Left colon (tissue), 2 donors: ENCODE measurements at places on chromosomes 12 and 14. TPM values are rescaled to one million over a fixed set of nuclear protein-coding genes. Genes with fewer than 3 reads are reported as not detected.

CD63 gene
- total RNA-seq, result 1,252 TPM

TMEM233 gene
- 0.08 TPM for total RNA-seq

- DNase-seq, result no peak
These were observed 3.7 kb downstream of the ABHD12B start for GRCh38 chr14:50875359-50876070.

DNA sequence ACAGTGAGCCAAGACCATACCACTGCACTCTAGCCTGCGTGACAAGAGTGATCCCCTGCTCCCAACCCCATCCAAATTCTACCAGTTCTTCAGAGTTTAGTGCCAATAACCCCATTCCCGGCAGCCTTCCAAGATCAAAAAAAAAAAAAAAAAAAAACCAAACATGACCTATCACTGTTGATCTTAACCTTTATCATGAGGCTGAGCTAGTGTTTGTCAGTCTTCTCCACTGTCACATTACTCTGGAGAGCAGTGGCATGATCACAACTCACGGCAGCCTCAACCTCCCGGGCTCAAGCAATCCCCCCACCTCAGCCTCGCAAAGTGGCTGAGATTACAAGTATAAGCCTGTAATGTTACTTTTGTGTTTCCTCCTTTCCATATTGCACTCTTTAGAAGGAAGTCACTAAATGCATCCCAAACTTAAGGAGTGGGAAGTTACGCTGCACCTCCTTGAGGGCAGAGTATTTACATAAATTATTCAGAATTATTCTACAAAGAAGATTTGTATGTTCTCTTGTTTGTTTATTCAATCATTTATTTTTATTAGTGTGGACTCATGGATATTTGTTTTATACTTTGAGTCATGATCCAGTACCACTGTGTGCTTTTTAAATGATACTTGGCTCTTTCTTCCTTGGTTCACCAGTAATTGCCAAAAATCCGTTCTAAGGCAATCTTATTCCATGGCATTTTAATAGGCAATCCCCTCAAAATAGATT lies 31.5 kb upstream of the FAM222A start:
- DNase-seq, result no peak

DNA sequence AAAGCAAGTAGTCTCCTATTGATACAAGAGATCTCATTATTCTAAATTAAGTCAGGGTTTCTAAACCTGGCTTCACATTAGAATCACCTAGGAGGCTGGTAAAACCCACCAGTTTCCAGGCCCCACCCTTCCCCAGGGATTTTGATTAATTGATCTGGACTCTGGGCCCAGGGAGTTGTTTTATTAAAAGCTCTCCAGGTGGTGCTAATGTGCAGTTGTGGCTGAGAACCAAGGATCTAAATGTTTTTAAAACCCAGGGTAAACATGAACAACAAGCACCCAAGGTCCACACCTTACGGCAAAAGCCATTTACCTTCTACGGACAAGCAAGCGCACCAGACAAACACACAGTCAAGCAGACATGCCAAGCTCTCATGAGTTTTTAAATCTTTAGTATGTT lies 73.9 kb downstream of the SLC2A13 start:
- DNase-seq, result no peak

DNA sequence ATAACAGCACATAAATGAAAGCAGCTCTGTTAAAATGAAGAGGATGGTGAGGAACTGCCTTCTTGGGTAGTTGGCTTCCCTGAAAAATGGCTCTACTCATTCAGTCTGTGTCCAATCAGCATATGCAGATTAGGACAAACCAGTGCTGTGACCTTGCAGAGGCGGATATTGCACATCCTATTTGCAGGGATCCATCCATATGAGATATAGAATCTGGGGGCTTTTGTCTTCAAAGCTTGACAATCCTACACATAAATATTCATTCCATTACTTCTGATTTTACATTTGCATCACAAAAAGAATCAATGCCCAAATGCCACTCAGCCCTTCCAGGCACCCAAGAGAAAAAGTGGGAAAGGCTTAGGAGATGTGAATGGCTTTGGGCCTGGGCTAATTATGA lies 383.7 kb downstream of the EMP1 start:
- DNase-seq, result no peak

FGF23 gene
- not detected for total RNA-seq

- DNase-seq, result no peak
These were observed 16.4 kb upstream of the CACNA2D4 start for GRCh38 chr12:1934831-1935230.

DNA sequence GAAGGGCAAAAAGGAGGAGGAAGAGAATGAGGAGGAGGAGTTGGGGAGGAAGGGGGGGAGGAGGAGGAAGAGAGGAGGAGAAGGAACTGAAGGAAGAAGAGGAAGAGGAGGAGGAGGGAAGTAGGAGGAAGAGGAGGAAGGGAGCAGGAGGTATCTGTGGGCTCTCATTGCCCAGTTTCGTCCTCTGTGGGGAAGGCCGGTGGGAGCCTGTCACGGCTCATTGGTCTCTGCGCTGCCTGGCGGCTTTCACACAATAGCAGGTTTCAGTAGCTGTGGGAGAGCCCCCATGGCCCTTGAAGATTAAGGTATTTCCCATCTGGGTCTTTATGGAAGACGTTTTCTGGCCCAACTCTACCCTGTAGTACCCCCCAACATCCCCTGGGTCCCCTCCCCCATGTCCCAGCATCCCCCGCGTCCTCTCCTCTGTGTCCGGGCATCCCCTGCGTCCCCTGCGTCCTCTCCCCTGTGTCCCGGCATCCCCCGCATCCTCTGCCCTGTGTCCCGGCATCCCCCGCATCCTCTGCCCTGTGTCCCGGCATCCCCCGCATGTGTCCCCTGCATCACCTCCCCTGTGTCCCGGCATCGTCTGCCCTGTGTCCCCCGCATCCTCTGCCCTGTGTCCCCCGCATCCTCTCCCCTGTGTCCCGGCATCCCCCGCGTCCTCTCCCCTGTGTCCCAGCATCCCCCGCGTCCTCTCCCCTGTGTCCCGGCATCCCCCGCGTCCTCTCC lies 278.2 kb upstream of the SFSWAP start:
- no peak for DNase-seq

DNA sequence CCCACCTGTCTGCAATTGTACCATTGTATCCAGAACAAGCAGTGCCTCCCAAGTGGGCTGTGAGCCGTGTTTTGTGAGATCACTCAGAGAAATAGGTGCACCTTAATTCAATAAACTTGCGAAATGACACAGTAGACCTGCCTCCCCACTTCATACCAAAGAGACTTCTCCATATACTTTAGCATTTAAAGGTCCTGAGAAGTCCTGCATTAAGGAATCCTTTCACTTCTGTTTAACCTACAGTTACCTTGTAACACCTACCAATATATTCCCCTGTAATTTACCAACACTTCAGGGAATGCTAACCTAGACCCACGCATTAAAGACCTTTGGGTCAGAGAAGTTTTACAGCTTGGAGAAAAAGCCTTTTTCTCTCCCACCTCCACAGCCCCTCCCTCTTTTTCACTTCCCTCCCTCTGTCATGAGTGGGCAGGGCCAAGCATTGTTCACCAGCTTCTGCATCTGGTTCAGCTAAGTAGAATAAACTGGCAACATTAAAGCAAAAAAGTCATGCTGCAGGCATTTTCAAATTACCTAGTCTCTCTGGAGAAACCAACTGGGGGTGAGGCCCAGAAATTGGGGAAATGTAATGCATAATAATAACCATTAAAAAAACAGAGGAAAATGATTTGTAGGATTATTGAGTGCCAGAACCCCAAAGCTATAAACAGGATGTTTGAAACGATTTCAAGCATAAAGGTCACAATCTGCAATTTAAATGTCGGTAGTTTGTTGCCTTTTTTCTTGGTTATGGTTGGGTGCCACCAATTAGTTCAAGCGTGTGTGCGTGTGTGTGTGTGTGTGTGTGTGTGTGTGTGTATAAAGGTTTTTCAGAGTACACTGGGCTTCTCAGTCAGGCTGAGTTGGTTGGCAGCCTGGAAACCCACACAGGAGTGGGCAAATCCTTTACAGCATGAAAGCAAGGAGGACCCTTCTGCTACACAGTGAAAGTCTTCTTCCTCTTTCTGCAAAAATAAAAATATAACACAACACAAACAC lies 13.7 kb upstream of the WSCD2 start:
- DNase-seq, result no peak

DNA sequence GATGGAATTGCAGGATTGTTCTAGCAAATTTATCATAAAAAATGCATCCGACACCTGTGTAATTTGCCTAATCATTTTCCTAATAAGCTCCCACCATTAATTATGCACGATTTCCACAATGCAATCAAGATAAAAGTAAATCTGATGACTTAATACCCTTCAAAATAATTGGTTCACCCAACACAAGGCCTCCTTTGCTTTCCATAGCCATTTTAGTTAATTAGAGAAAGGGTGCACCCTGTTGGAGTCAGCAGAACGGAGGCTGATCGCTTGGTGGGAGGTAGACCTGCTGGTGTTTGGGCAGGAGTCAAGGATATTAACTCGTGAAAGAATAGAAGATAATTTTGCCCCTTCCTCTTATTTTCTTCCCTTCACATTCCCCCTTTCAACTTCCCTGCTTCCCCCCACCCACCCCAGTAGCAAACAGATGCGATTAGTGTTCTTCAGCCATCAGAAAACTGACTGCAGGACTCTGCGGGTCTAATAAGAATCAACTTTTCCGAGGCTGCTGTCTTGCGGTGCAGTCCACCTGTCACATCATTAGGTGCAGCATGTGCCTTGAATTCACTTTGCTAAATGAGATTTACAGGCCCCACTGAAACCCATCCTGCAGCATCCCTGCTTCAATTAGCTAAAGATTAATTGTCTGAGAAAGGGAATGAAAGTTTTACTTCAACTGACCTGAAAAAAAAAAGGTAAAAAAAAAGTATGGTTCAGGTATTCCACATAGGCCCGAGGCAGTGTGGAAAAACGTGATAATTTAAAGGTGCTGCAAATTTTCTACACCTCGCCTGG lies 553.7 kb upstream of the LMO3 start:
- no peak for DNase-seq
